ENCODE measurements at places on chromosomes 16 and 17.

- DNase-seq: no peak
Measured at GRCh38 chr17:16477666-16478065, 14.3 kb downstream of the LRRC75A start.

GRCh38 chr17:20187049-20187448, 177.9 kb downstream of the SPECC1 start:
- DNase-seq: no peak

- no peak for DNase-seq
Measured at GRCh38 chr16:24309258-24310142, 53.4 kb downstream of the CACNG3 start.

GRCh38 chr17:38603786-38604478, 1.8 kb downstream of the SRCIN1 start:
- DNase-seq: no peak

GRCh38 chr17:61722398-61722797, 131.4 kb upstream of the NACA2 start:
- no peak for DNase-seq

DNA sequence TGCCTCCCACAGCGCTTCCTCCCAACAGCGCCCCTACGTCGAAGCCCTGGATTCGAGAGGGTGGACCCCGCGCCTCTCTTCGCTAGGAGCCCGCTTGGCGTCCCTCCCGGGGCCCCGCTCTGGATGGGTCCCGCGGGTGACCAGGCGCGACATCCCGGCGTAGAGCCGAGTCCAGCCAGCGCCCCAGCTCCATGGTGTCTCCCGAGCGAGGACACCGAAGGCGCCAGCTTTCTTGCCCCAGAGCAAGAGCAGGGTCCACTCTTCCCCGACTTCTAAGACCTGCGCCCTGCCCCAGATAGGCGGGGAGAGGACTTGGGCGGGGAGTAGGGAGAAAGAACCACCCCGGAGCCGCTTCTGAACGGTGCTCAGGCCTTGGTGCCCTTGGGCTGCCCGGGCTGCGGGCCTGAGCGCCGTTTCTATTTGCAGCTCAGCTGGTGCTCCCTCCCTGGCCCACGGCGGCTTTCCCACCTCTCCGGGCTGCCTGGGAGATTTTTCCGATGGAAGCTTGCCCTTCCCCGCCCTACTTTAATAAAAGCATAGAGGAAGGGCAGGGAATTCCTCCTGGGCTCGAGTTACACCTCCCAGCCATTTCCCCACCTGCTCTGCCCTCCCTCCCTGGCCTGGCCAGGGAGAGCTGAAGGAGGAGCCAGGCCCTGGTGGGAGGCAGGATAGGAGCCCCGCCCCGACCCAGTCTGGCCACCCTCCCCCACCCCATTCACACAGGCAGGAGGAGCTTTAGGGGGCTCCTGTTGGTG, 1.8 kb downstream of the MMP15 start:
- DNase-seq: peak; percentile 61

- DNase-seq: no peak
Measured at GRCh38 chr16:50252874-50253513, 13.4 kb upstream of the ADCY7 start.

DNA sequence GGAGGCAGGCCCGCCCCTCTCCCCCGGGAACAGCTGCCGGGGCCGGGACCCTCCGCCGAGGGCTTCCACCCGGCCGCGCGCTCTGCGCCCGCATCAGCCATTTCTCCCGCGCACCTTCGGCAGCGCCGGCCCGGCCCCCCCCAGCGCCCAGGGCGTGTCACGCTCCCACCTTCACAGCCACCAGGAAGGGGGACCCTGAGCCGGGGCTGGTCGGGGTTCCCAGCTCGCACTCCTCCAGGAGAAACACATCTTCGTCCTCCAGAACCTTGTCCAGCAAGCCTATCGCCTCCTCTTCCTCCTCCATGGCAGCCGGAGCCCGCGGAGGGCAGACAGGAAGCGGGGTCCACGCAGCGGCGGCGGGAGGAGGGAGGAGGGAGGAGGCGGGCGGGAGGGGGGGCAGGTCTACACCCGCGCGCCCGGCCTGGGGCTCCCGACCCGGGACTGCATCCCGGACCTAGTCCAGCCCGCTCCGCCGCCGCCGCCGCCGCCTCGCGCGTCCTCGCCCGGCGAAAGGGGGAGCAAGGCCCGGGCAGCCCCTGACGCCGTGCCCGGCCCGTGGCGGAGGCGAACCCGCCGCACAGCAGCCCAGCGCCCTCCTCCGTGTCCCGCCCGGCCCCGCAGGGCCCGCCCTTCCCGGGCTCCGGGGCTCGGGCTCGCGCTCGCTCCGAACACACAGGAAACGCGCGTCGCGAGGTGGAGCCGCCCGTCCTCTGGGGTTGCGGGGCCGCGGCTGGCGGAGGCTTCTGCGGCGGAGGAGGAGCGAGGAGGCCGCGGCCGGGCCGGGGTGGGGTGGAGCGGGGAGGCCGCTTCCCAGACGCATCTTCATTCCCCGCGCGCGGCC, 70.8 kb downstream of the ABR start:
- DNase-seq: peak; percentile 79

Measured in right hindlimb (tissue), 1 donor.